ENCODE measurements at places on chromosomes 1 and 21.

DNA sequence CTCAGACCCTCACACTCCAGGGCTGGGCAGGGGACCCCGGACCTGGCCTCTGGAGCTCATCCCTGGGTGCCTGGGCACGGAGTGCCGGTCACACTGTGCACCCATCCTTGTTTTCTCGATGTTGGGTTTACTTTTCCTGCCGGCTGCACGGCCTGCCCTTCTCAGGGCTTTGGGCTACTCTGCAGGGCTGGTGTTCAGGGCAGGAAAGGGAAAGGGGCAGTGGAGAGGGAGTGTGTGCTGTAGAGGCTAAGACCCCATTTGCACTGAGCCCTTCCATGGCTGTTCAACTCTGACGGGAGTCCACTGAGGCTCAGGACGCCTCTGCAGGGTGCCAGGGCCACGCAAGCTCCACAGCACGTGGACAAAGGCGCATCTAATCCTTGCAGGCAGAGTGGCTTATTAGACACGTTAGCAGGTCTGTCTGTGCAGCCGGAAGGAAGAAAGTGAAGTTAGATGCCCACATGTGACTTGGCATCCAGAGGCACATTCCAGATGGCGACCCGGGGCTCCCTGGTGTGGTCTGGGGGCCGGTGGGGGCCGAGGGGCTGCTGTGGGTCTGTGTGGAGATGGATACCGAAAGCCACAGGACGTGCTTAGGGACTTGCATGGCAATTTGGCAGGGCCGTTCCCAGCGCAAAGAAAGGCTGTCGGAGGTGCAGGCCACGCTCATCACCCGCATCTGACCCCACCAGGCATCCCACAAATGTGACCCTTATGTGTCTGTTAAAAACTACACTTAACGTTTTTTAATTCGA lies 33.6 kb downstream of the COL18A1 start:
- no peak for DNase-seq

GRCh38 chr1:15950302-15950701 lies 25.6 kb downstream of the ZBTB17 start:
- DNase-seq = no peak

GRCh38 chr1:32900371-32900955 lies 726 bp downstream of the TMEM54 start:
- DNase-seq = no peak

DNA sequence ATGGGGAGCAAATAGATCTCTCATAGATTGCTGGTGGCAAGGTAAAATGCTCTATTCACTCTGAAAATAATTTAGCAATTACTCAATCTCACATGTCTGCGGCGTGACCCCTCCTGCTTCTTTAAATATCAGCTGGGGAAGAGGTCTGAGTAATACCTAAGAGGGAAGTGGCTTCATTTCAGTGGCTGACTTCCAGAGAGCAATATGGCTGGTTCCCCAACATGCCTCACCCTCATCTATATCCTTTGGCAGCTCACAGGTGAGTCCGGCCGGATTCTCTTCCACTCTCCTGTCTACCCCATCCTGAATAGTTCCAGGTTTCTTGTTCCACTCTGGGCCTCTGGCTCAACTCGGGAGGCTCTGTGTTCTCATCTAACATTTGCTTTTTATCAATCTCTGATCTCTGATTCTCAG lies at the start of gene SLAMF7:
Gene SLAMF7 (plus strand): TSS at position 150 of the 414 bp plus-strand sequence. CDS start 55 bp downstream, at position 205.
- peak; percentile 57 for DNase-seq

DNA sequence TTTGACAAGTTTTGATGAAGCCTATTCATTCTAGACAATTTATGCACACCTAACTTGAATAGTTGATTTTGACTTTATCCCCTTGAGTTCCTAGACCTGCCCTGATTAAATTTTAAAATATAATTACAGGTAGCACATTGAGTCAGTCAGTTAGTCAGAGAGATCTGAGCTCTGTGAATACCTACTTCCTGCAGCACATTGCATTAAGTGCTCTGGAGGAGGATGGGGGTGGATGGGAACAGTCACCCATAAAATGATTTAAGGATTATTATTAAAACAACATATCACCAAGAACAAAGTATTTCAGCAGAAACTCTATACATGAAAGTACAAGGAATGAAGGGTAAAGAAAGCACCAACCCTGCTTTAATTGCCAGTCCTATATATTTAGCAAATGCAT lies 11.8 kb upstream of the RPF1 start:
- DNase-seq = no peak

- peak; percentile 4 for DNase-seq
Observed at GRCh38 chr1:152623203-152623844, 421 bp upstream of the LCE3A start.

- DNase-seq = no peak
Observed at GRCh38 chr1:22788254-22788661, 77.6 kb downstream of the EPHB2 start.

- DNase-seq = no peak
Observed at GRCh38 chr1:51264451-51264850, 28.4 kb downstream of the RNF11 start.

DNA sequence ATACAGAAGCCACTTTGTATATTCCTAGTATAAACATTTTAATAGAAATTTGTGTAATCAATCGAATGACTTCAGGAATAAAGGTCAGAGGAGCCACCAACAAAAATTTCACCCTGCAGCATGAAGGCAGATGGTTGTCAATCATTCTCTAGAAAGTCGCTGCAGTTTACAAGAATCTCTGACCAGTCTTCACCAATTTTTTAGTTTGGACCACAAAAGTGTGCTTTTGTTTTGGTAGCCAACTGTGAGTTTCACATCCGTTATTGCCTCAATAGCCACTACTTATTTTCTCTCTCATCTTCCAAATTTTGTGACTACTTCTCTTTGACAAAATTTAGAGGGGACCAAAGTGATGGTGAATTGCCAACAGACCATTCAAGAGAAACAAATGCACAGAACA lies 1155.6 kb downstream of the AMY1C start:
- DNase-seq = no peak
